Suprapubic skin (tissue), 4 donors: ENCODE measurements at places on chromosomes 6 and 20.

- DNase-seq = no peak
Observed at GRCh38 chr6:154930451-154930851, 64.7 kb upstream of the TIAM2 start.

GRCh38 chr6:78936515-78936914 lies 69.2 kb downstream of the IRAK1BP1 start:
- no peak for DNase-seq

GRCh38 chr6:29589423-29590048 lies 4.6 kb downstream of the OR2H2 start:
- DNase-seq = no peak

DNA sequence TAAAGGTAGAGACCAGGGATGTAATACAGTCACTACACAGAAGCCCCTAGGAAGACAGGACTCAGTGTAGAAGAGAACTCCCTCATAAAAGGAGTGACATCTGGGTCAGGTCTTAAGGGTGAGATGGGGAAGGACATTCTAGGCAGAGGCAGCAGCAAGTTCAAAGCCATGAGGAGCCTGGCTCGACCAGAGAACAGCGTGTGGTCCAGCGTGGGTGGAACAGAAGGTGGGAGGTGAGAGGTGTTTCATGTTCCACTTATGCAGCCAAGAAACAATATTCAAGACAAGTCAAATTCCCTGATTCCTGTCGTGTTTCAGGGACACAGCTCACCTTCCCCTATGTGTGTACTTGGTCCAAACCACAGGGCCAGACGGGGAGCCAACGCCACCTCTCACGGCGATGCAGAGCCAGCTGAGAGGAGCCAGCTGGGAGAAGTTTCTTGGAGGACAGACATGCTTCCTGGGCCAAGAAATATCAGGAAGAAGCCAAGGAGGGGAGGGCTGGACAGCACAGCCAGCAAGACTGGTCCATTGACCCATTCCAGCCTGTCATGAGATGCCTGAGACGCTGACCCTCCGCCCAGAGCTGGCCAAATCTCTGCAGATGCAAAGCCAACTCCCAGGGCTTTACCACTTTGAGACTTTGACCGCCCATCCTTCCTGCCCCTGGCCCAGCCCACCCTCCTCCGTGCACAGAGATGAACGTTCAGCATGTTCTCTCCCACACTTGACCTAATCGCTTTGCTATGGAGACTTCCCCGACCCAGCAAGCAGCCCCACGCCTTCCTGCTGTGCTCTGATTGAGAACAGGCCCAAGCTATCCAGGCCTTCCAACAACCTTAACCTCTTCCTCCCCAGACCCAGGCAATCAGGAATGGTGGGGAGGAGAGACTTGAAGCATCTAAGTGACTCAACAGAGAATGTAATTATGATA lies 113.8 kb downstream of the PRND start:
- DNase-seq = no peak

DNA sequence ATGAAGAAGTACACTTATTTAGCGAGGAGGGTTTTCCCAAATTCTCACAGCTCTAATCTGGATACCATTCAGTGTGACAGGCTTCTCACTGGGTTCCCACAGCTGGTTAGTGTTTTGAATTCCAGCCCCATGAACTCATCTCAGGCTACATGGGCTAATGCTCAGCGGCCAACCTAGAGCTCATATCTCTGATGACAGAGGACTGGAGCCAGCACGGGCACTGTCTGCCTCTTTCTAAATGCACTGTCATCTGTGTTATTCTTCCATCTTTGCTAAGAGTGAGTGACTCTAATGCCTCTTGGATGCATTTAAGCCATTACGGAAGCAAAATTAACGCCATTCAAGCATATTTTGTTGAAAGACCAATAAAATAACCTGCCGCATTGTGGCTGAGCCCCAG lies 308.9 kb upstream of the JAG1 start:
- no peak for DNase-seq

GRCh38 chr6:25035174-25035511 lies 99.4 kb upstream of the RIPOR2 start:
- no peak for DNase-seq

DNA sequence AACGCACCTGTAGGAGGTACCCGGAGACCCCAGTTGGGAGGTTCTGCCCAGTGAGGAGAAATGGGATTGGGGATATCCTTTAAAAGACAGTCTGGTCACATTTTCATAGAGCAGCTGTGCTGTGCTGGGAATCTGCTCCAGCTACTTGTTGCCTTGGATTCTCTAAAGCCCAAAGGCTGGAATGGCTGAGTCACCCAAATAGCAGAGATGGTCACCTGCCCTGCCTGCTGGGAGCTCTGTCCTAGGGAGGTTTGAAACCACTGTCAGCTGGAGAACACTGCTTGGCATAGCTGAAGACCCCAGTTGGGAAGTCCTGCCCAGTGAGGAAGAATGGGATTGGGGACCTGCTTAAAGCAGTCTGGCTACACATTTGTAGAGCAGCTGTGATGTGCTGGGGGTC lies 34.8 kb upstream of the TFB1M start:
- DNase-seq = no peak

GRCh38 chr20:43689165-43689564 lies 22.3 kb downstream of the MYBL2 start:
- DNase-seq = no peak

DNA sequence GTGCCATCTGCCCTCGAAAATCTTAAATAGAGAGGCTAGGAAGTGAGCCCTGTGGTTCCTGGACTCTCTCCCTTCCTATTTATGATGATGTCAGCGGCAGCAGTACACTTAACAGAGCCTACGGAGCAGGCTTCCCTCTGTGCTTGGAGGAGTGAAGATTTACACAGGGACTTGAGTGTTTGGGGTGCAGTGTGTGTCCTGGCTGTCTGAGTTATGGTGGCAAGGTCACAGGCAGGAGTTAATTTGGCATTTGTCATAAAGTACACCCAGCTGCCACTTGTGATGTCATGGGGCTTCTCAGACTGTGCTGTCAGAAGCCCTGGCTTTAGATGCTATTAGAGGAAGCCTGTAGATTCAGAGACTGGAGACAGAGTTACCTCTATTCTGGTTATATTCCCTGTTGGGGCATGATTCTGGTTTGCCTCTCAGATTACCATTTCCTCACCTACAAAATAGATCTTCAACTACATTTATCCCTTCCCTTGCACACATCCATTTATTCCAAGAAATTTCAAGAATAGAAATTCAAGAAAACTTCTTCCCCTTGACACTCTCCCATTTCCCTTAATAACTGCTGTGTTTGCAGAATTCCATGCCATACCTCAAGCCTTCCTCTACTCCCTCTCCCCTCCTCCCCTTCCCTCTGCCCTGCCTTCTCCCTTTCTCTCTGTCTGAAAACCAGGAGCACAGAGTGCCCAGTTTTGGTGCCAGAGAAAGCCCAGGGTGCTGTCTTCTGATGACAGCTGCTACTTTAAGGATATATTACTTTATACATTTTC lies 72.1 kb downstream of the SLC24A3 start:
- no peak for DNase-seq

DNA sequence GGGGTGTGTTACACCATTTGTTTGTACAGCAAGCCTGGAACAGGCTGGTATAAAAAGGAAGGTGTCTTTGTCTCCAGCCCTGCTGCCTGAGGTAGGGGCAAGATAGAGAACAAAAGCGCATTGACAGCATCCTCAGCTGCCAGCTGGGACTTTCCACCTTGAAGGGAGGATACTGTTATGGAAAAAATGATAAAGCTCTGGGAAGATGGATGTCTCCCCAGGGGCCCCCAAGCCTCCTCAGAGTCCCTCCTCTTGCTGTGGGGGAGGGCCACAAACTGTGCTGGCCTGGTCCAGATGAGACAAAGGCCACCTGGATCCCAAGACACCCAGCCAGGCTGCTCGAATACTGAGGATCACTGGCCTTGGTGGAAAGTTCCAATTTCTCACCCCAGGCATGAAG lies 13.0 kb downstream of the REM1 start:
- no peak for DNase-seq

DNA sequence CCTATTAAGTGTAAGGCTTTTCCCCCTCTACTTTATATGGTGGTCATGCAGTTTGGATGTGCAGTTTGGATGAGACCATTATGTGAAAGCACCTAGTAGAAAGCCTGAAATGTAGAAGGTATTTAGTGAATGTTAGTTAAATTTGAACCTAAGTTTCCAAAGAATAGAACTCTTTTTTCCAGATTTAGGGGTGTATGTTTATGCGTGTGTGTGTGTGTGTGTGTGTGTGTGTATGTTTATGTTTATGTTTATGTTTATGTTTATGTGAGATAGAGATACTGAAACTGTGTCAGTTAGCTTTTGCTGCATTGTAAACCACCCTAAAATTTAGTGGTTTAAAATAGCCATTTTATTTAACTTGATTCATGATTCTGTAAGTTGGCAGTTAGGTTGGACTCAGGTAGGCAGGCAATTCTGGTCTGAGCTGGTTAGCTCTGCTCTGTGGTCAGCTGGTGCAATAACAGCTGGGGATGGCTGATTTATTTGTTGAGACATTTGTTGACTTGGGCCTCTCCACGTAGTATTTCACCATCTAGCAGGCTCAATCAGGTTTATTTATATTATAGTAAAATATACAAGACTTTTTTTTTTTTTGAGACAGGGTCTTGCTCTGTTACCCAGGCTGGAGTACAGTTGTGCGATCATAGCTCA lies 54.0 kb downstream of the STK4 start:
- no peak for DNase-seq

DNA sequence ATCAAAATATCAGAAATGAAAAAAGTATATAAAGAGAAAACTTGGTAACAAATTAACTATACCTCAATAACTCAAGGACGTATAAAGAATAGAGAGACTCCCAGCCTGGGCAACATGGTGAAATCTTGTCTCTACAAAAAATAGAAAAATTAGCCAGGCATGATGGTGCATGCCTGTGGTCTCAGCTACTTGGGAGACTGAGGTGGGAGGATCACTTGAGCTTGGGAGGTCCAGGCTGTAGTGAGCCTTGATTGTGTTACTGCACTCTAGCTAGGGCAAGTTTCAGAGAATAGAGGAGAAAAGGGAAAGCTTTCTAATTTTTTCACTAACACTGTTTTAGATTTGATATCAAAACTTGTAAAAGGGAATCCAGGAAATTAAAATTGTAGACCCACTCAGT lies 295.9 kb downstream of the GJA1 start:
- no peak for DNase-seq

GRCh38 chr6:15547400-15547799 lies 115.4 kb downstream of the DTNBP1 start:
- DNase-seq = no peak

GRCh38 chr6:150299873-150300485 lies 68.8 kb upstream of the IYD start:
- no peak for DNase-seq

DNA sequence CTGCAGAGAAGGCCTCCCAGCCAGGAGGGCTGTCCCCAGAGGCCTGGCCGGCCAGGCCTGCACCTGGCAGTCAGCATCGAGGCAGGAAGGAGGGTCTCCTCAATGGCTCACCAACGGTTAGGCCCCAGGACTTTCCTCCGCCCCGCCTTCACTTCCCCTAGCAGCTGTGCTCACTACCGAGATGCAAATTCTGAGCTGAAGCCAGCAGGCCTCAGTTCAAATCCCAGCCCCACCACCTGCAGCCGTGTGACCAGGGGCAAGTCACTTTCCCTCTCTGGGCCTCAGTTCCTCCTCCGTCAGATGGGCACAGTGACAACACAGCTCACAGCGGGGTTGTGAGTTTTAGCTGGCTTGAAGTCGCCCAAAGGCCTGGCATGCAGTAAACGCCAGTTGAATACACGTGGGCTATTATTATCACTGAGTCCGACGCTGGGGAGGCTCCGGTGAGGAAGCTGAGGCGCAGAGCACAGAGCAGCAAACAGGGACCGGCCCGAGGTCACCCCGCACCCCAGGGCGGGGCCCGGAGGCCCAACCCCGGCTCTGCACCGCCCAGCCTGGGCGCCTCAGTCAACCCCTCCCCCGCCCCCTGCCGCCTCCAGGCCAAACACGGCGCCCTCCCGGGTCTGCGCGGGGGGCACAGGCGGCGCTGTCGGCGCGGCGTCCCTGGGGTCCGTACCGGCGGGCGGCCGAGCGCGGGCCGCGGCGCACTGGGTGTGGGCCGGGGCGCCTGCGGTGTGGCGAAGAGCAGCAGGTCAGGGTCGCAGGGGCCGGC lies 671 bp downstream of the E2F1 start:
- DNase-seq = no peak

- DNase-seq = no peak
Observed at GRCh38 chr6:28758046-28758817, 165.6 kb downstream of the TRIM27 start.

GRCh38 chr20:57509665-57510237 lies 15.2 kb downstream of the CTCFL start:
- no peak for DNase-seq

DNA sequence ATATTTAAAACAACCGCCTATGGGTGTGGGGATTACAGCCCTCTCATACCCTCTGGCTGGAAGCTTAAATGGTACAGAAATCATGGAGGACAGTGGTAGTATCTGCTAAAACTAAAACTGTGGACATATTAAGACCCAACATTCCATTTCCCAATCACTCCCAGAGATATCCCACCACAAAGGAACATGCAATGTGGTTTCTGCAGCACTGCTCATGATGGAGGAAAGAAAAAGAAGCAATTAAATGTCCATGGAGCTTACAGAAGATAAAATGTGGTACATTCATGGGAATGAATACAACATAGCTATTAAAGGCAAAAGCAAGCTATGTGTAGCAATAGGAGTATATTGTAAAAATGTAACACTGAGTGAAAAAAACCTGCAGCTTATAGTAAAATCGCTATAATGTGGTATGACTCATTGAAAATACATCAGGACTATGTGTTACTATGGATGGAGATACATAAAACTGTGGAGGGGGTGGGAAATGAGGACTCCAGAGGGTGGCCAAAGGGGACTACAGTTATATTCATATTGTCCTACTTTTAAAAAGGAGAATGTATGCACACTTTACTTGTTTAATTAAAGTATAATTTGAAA lies 22.9 kb upstream of the NNAT start:
- no peak for DNase-seq

DNA sequence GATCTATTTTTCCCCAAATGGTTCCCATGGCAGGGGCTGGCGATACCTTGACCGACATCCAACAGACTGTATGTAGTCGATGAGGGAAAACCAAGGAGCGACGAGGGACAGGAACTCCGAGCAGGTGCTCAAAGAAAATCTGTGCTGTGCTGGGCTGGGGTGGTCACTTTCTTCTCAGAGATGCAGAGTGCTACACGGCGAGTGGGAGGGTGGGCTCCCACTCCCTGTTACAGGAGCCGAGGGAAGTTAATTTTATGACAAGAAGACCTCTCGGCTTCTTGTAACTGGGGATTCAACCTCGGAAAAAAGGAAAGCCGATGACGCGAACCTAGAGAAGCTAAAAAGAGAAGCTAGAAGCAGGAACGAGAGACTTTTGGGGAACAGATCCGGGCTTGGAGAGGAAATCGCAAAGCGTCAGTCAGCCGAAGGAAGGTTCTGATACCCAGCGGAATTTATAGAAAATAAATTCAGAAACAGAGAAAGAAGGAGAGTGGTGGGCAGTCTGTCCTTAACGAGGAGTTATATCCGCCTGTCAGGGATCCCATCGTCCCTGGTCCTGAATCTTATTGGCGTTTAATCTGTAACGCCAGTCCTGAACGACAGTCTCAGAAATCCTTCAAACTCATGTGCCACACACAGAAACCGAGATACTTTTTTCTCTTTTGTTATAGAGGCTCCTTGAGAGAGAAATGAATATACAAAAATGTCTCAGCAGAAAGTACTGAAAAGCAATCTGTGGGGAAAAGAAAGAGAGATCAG lies 84.6 kb upstream of the ZNF322 start:
- peak; percentile 26 for DNase-seq

- DNase-seq = no peak
Observed at GRCh38 chr20:44911264-44911921, 1.5 kb downstream of the PABPC1L start.
